Mucosa of descending colon (tissue), 3 donors: ENCODE measurements at places on chromosomes 1 and 21. TPM values are rescaled to one million over a fixed set of nuclear protein-coding genes. Genes with fewer than 3 reads are reported as not detected.
A peak's percentile ranks its signal among the peaks of the same experiment; 100 is the strongest.

- no peak for DNase-seq
Measured at GRCh38 chr1:111285879-111286278, 4.8 kb upstream of the CHIA start.

GRCh38 chr1:15156807-15157380, 3.3 kb downstream of the TMEM51 start:
- DNase-seq, result no peak

GRCh38 chr1:109243860-109244552, 5.3 kb upstream of the CELSR2 start:
- no peak for DNase-seq

- no peak for DNase-seq
Measured at GRCh38 chr1:32232558-32233304, 10.5 kb downstream of the EIF3I start.

- DNase-seq, result no peak
Measured at GRCh38 chr1:207933205-207933800, 22.4 kb upstream of the CD34 start.

GRCh38 chr1:17599291-17599953, 59.9 kb downstream of the ARHGEF10L start:
- no peak for DNase-seq

DNA sequence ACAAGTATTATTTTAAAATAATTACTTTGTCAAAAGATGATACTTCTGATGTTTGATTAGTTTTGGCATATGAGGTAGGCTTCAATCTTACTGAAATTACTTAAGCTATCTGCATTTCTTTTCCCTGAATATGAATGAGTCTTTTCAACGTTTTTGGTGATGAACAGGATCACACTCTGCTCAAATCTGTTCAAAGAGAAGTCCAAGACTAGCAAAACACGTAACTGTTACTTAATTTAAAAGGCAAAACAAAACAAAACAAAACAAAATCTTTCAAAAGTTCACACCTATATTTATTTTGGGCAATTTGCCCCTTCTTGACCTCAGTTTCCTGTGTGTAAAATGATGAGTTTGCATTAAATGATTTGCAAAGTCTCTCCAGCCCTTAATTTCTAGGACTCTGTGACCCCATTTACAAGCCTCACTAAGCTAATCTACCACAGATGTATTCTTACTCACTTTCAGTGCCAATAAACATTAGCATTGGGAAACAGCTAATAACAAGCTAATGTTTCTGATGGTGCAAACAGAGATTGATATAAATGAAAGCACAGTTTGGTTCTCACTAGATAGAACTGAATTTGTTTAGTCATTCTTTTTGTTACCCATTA, 865.4 kb downstream of the LTN1 start:
- DNase-seq, result no peak

DNA sequence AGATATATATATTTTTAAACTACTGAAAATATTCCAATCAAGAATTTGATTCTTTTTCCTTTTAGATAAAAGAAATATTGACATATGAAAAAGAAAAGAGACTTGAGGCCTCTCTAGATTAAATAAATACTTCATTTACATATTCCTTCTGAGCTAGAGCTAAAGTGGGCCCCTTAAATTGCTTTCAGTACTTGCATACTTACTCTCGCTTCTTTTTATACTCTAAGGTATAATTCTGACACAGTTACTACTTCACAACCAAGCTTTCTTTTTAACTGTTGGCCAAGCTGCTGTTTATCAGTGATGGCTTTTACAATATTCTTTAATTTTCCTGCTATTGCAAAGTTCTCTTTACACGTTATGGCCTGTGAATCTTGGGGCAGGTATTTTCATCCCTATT, 24.6 kb downstream of the EXTL2 start:
- no peak for DNase-seq

GRCh38 chr1:222653178-222653827, 35.4 kb downstream of the MIA3 start:
- DNase-seq, result peak; percentile 39

DNA sequence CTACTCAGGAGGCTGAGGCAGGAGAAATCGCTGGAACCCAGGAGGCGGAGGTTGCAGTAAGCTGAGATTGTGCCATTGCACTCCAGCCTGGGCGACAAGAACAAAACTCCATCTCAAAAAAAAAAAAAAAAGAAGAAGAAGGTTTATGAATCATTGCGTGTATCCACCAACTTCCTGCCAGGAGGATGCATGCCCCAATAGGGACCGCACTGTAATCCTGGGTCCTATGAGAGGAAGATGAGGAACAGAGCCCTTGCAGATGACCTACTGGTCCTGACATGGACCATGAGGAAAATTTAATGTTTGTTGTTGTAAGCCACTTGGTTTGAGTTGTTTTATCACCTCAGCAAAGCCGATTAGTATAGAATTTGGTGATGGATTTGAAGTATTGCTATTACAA, 56.7 kb downstream of the PTGS2 start:
- DNase-seq, result no peak

DNA sequence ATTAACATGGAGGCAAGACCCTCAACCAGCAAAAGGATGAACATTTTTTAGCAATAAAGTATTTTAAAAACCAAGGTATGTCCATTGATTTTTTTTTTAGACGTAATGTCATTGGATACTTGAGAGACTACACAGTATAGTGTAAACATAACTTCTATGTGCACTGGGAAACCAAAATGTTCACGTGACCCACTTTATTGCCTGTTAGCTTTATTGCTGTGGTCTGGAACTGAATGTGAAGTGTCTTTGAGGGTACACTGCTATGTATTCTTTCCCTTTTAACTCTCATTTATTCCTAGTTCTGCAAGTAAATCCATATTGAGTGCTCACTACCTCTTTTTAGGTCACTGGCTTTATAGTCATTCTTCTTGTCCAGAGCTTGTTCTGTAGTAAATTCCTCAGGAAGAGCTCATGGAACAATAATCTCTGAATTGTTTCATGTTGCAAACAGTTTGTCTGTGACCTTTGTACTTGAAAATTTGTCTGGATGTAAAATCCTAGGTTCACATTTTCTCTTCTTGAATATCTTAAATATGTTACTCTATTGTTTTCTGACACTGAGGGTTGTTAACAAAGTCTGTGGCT, 20.6 kb downstream of the ABCD3 start:
- DNase-seq, result no peak

- no peak for DNase-seq
Measured at GRCh38 chr1:78843546-78843945, 163.0 kb downstream of the ADGRL4 start.

GRCh38 chr1:67896826-67897225, 63.6 kb upstream of the GNG12 start:
- peak; percentile 8 for DNase-seq

GRCh38 chr1:182166750-182167149, 105.2 kb upstream of the ZNF648 start:
- DNase-seq, result no peak

- DNase-seq, result no peak
Measured at GRCh38 chr1:116989835-116990234, 11.7 kb upstream of the CD101 start.

GRCh38 chr1:227035316-227035715, 95.2 kb downstream of the COQ8A start:
- no peak for DNase-seq

- no peak for DNase-seq
Measured at GRCh38 chr1:38784452-38785284, 74.9 kb downstream of the RRAGC start.

DNA sequence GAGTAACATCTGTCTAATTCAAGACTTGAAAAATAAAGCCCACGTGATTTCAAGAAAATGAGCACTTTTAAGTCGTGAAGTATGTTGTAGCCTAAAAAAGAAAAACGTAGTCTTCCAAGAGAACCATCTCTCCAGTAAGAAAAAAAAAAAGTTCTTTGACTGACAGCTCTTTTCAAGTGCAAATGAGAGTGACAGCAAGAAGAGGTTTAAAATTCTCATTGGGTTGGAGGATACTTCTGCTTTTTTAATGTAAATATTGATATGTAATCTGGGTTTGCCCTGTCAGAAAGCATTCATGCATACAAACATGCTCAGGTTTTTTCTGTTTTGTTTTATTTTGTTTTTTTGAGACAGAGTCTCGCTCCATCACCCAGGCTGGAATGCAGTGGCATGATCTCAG, 32.3 kb upstream of the PRDM2 start:
- DNase-seq, result no peak

DNA sequence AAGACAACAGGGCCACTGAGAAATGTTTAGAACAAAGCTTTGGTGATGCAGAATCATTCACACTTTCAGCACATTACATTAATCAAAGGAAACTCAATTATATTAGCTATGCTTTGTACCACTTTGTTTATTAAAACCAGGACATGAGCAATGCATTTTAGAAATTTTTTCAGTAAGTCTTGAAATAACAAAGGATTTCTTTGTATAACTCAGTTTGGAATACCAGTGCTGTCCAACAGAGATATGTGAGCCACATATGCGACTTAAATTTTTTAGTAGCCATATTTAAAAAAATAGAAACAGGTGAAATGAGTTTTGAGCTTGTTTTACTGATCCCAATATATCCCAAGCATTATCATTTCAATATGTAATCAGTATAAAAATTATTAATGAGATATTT, 18.8 kb upstream of the F3 start:
- DNase-seq, result no peak

- DNase-seq, result no peak
Measured at GRCh38 chr1:22252251-22252650, 109.4 kb upstream of the WNT4 start.

GRCh38 chr1:236952246-236953003, 51.8 kb downstream of the MT1HL1 start:
- DNase-seq, result no peak

DNA sequence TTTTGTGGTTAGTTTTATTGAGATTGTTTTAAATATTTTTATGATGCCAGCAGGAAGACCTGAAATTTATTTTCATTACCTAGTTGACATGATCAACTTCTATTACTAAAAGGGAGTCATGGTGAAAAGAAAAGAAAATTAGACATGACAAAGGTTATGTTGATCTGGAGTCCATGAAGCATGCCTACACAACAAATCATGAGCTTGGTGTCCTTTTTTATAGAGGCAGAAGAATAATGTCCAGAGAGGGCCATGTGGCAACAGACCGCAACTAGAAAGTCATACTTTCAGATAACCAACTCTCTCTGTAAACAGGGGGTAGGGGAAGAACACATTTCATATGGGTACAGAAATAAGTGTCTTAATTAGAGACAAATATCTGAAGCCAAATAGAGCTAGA, 175.5 kb upstream of the HOOK1 start:
- DNase-seq, result no peak

DNA sequence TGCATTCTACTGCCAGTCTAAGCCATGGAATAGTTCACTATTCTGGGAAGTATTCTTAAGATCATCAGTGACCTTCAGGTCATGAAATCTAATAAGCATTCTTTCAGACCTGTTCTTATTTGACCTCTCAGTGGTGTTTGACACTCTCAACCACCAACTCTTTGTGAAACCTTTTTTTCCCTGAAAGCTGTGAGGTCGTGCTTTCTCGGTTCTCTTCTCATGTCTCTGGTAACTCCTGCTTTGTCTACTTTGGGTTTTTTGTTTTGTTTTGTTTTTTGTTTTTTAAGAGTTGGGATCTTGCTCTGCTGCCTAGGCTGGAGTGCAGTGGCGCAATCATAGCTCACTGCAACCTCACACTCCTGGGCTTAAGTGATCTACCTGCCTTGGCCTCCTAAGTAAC, 56.3 kb downstream of the POU2F1 start:
- no peak for DNase-seq

DNA sequence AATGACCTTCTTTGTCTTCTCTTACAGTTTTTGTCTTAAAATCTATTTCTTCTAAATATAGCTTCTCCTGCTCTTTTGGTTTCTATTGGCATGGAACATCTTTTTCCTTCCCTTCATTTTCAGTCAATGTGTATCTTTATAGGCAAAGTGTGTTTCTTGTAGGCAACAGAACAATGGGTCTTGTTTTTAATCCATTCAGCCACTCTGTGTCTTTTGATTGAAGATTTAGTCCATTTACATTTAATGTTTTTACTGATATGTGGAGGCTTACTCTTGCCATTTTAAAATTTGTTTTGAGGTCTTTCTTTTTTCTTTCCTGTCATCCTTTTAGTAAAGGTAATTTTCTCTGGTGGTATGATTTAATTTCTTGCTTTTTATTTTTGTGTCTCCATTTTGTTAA, 271.2 kb upstream of the ZP4 start:
- no peak for DNase-seq

DNA sequence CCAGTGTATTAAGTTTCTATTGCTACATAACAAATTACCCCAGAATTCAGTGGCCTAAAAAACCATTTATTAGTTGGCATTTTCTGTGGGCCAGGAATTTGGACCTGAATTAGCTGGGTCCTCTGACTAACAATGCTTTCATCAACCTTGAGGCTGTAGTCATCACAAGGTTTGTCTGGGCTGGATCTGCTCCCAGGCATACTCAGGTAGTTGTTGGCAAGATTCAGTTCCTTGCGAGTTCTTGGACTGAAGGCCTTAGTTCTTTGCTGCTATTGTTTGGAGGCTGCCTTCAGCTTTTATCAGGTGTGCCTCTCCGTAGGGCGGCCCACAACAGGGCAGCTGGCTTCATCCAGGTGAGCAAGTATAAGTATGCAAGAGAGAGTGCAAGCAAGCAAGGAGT, 31.4 kb upstream of the DEPDC1 start:
- no peak for DNase-seq

- DNase-seq, result peak; percentile 54
Measured at GRCh38 chr1:1402072-1402900, 3.2 kb upstream of the CCNL2 start.

- DNase-seq, result no peak
Measured at GRCh38 chr1:235078480-235079381, 49.9 kb downstream of the TOMM20 start.

DYRK3 gene
- 4.7 TPM for total RNA-seq

MMP23B gene
- total RNA-seq, result 7.2 TPM

BGLAP gene
- 1.4 TPM for total RNA-seq

GBP5 gene
- 7.3 TPM for total RNA-seq

ZNF695 gene
- total RNA-seq, result 0.52 TPM

ANXA9 gene
- not detected for total RNA-seq

RNU1-3 gene
- 2,195 TPM for total RNA-seq

SLAMF1 gene
- 1.6 TPM for total RNA-seq

LIN9 gene
- 3.8 TPM for total RNA-seq

C1QC gene
- total RNA-seq, result 44.3 TPM

KCNN3 gene
- total RNA-seq, result 1.5 TPM
